ENCODE measurements at places on chromosomes 6 and 20.
A peak's percentile ranks its signal among the peaks of the same experiment; 100 is the strongest.

DNA sequence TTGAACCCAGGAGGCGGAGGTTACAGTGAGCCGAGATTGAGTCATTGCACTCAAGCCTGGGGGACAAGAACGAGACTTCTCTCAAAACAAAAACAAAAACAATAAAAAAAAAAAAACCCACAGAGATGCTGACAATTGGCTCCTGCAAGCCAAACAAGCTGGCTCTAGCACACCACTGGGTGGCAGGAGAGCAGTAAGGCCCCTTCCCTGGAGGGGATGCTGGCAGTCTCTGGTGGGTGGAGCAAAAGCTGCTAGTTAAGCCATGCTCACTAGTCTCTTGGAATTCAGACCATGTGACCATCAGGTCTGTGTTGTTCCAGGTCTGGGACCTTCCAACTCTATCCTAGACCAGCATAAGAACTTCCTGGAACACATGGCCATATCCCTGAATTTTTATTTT lies 18.9 kb upstream of the DSN1 start:
- no peak for DNase-seq

DNA sequence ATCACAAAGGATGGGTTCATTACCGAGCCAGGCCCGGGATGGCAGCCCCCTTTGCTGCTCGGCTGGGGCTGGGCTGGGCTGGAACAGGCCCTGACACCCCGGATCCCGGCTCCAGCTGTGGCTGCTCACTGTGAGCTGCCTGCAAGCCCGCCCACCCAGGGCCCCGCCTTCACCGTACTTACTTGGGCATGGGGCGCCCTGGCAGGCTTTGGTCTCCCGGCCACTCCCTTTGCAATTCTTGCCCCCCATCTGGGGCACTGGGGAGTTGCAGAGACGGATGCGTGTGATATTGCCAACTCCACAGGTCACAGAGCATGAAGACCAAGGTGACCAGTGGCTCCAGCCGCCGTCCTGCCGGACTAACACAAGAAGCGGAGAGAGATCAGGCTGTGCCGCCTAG lies 16.7 kb downstream of the THBS2 start:
- DNase-seq: no peak

DNA sequence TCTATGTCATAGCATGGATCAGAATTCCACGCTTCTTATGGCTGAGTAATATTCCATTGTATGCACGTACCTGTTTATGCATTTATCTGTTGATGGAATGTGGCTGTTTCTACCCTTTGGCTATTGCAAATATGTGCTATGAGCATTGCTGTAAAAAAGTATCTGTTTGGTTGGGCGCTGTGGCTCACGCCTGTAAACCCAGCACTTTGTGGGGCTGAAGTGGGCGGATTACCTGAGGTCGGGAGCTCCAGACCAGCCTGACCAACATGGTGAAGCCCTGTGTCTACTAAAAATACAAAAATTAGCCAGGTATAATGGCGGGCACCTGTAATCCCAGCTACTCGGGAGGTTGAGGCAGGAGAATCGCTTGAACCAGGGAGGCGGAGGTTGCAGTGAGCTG lies 182.4 kb downstream of the BCAS1 start:
- DNase-seq: no peak

DNA sequence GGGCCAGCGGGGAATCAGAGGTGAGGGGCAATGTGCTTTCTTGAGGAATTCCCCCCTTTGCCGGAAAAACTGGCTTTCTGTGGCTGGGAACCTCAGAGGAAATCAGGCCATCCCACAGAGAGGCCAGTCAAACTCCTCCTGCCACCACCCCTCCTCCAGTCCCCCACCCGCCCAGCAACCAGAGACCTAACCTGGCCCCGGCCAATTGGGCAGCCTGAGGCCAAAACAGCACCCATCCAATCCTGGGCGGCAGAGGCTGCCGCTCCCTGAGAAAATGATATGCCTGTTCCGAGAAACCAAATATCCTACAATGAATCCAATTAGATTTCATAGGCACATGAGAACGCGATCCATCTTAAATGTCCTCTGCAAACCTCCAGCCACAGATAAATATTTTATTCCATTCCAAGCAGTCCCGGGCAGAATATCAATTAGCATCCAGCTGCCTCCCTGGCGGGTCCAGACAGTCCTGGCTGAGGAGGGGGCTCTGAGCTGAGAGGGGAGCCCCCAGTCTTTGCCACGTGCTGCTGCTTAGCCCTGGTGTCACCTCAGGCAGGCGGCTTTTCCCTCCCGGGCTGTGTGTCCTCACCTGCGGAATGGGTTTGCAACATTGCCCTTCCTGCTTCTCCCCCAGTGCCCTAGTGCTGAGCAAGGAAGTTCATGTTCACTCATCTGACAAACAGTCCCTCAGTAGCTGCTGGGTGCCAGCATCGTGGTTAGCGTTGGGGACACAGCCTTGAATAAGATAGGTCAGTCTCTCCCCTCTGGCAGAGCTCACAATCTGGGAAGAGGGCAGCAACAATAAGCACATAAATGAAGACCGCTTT lies 95.0 kb downstream of the DLGAP4 start:
- DNase-seq: no peak

GRCh38 chr20:41050361-41051008 lies 21.9 kb downstream of the TOP1 start:
- DNase-seq: no peak

- DNase-seq: no peak
These were observed 1189.4 kb upstream of the EYS start for GRCh38 chr6:66896415-66896814.

DNA sequence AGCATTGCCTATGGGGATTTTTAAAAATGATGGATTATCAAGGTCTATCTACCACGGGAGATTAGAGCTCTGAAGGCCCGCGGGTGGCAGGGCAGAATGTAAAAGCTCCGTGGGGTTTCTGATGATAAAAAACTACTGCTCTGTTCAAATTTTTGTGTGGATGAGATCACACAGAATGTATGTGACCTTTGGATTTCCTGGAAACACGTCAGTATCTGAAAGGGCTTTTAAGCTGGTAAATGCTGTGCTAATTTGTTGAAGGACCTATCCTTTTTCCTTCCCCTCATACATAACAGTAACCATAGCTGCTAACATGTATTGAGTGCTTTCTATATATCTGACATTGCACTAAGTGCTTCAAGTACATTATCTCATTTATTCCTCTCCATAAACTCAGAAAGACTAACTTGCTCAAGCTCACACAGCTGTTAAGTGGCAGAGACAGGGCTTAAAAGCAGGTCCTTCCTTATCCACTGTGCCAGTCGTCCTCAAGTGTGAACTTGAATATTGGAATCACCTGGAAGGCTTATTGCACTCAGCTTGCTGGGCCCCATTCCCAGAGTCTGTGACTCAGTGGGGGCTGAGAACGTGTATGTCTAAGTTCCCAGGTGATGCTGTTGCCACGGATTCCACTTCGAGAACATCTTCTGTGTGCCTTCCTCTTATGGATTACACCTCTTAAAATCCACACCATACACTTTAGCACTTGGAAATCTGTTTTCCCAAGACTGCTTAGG lies 1.9 kb upstream of the TMEM242 start:
- DNase-seq: peak; percentile 28

GRCh38 chr6:133555685-133556084 lies 314.5 kb downstream of the EYA4 start:
- DNase-seq: no peak

- no peak for DNase-seq
These were observed 490.9 kb upstream of the JARID2 start for GRCh38 chr6:14754751-14755513.

GRCh38 chr20:8356806-8357205 lies 224.7 kb downstream of the PLCB1 start:
- DNase-seq: no peak

GRCh38 chr6:107061125-107062020 lies 33.4 kb downstream of the MTRES1 start:
- no peak for DNase-seq

- no peak for DNase-seq
These were observed 184.9 kb upstream of the LAMP5 start for GRCh38 chr20:9329355-9330101.

DNA sequence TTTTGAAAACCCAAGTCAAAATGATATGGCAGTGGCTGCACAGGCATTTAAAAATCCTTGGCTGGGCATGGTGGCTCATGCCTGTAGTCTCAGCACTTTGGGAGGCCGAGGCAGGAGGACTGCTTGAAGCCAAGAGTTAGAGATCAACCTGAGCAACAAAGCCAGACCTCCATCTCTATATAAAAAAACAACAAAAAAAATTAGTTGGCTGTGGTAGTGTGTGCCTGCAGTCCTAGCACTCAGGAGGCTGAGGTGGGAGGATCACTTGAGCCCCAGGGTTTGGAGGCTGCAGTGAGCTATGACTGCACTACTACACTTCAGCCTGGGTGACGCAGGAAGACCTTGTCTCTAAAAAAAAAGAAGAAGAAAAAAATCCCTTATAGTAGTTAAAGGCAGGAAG lies 142.9 kb downstream of the MYB start:
- no peak for DNase-seq

DNA sequence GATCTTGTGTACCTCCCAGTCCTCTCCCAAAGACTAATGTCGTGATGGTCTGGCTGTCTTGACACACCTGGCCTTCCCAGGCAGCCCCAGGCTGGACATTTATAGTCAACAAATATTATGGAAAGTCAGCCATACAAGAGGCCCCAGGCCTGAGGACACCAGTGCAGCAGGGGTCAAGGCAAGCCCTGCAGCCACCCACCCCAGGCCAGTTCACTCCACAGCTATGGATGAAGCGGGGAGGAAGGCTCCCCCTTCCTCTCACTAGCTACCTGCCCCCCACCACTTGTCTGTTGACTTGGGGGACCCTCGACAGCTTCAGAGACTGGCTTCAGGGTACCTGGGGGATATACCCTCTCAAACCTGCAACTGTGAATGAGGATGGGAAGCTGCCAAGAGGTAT lies 132.1 kb downstream of the MRPL14 start:
- no peak for DNase-seq

DNA sequence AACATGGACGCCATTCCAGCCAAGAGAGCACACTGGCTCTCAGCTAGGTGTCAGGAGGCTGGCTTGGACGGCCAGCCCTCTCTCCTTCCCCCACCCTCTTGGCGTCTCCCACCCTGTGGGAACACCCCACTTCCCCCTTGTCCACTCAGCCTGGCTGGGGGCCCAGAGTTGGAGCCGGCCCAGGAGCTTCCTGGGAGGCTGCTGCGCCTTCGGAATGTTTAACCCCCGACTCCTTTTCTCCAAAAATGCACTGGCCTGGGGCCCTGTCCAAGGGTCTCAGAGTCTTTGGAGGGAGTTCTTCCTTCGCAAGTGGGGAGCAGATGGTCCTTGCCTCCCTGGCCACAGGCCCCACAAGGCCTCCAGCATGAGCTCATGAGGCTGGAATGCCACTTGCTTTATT lies 4.1 kb downstream of the ADAM33 start:
- DNase-seq: no peak

DNA sequence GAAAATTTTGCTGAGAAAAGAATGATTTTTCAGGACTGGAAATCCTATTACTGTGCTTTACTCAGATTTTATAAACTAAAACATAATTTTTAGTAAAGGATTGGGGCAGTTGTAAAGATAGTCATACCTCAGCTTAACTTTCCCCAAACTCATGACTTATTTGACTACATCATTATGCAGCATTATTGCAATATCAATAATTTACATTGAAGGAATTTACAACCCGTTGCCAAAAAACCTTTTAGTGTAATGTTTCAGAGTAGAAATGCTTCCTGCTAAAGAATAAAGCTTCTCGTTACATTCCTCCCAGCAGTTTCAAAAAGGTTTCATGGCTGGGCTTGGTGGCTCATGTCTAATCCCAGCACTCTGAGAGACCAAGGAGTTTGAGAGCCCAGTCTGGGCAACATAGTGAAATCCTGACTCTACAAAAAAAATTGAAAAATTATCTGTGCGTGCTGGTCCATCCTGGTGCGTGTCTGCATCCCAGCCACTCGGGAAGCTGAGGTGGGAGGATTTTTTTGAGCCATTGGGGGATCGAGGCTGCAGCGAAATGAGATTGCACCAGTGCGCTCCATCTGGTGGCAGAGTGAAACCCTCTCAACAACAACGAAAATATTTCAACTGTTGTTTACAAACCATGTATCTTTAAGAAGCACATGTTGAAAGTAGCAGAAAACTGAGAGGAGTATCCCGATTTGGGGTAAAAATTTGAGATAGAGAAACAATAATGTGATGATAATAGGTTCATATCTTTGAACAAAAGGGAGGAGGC lies 4.4 kb downstream of the AMD1 start:
- DNase-seq: no peak

DNA sequence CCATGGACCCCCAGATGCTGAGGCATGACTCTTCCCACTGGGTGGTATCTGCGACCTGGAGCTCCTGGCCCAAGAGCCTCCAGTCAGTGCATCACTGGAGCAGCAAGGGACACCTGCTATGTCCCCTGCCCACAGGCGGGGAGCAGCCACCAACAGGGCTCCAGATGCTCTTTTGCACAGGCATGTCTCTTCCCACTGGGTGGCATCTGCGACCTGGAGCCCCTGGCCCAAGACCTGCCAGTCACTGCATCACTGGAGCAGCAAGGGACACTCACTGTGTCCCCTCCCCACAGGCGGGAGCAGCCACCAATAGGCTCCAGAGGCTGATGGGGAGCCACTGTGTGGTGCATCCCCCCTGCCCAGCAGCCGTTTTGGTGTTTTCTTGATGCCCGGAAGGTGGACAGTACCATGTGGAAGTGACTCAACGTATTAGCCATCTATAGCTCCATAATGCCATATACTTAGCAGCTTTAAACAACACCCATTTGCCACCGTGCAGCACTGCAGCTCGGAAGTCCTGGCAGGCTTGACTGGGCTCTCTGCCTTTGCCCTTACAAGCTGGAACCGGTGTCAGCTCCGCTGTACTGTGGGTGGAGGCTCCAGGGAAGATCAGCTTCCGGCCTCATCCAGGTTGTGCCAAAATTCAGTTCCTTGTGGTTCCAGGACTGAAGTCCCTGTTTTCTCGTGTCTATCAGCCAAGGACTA lies 124.9 kb upstream of the CST7 start:
- DNase-seq: no peak

GRCh38 chr20:16115911-16116552 lies 457.2 kb downstream of the KIF16B start:
- DNase-seq: no peak

GRCh38 chr6:37585523-37585905 lies 85.8 kb upstream of the CCDC167 start:
- no peak for DNase-seq

- DNase-seq: no peak
These were observed 135.4 kb downstream of the NRN1 start for GRCh38 chr6:5871296-5871695.

GRCh38 chr6:50116797-50117542 lies 67.2 kb upstream of the DEFB112 start:
- DNase-seq: no peak

GRCh38 chr20:54431156-54431944 lies 44.0 kb upstream of the DOK5 start:
- DNase-seq: no peak

All from NCI-H1436 treated with DMSO at 0.1 percent for 48 hours (cell line).